ENCODE measurements at places on chromosomes 1 and 21.

DNA sequence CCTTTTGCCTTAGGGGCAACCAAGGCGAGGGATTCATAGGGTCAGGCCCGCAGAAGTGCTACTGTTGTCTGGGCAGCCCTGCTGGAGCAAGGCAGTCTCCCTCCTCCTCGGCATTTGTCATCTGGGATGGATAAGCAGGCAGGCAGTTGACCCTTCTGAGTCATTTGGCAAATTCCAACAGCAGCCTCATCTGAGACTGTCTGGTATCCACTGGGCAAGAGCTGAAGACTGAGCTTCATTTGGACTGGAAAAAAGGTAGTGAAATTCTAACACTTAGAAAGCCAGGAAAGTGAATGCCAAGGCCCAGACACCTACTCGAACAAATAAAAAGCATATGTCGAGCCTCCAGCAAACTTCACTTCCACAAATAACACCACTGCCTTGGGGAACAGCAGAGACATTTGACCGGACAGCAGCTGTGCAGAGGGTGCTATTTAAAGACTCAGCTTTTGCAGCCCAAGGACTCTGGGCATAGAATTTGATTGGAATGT, 4.0 kb upstream of the ZBTB40 start:
- DNase-seq, result no peak

DNA sequence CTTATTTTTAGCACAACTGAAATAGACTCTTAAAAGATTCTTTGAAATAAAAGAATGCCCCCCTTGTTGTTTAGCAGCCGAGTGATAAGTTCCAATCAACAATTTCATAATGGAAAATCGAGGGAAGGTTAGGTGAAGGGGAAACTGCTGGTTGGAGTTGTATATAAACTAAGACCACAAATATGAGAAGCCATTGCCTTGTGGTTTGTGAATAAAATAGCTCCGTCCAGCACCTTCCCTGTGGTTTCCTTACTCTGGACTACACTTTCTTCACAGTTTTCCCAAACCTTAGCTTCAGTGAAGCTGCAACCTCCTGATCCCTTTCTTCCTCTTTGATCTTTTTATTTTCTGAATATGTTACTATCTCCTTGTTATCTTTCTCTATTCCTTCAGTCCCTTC, 6.7 kb upstream of the RAB3GAP2 start:
- no peak for DNase-seq

- DNase-seq, result no peak
Observed at GRCh38 chr1:163335216-163335615, 13.5 kb downstream of the NUF2 start.

- DNase-seq, result peak; percentile 74
Observed at GRCh38 chr1:201310986-201311355, 27.7 kb downstream of the PKP1 start.

DNA sequence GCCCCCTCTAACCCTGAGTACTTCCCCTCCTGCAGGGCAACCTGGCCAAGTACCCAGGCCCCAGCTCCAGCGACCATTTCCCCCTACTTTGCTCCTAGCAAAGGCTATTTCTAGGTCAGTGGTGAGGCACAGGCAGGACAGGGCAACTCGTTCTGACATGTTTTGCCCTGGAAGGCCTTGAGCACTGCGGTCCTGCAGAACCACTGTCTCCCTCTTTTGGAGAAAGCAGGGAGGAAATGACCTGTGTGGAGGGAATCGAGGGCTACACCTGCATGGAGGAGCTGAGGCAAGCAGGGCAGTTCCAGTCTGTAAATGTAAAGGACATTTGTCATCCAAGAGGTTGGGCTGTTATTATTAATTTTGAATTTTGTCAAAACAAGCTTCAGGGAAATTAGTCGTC, 99.1 kb downstream of the PPIAL4G start:
- DNase-seq, result no peak

- DNase-seq, result no peak
Observed at GRCh38 chr1:50651476-50652263, 228.4 kb upstream of the DMRTA2 start.

GRCh38 chr1:202266061-202266765, 72.6 kb downstream of the LGR6 start:
- DNase-seq, result no peak

GRCh38 chr1:201732351-201732750, 96.6 kb upstream of the IPO9 start:
- no peak for DNase-seq
